ENCODE measurements at places on chromosomes 11 and 22. TPM values are rescaled to one million over a fixed set of nuclear protein-coding genes. Genes with fewer than 3 reads are reported as not detected.

DNA sequence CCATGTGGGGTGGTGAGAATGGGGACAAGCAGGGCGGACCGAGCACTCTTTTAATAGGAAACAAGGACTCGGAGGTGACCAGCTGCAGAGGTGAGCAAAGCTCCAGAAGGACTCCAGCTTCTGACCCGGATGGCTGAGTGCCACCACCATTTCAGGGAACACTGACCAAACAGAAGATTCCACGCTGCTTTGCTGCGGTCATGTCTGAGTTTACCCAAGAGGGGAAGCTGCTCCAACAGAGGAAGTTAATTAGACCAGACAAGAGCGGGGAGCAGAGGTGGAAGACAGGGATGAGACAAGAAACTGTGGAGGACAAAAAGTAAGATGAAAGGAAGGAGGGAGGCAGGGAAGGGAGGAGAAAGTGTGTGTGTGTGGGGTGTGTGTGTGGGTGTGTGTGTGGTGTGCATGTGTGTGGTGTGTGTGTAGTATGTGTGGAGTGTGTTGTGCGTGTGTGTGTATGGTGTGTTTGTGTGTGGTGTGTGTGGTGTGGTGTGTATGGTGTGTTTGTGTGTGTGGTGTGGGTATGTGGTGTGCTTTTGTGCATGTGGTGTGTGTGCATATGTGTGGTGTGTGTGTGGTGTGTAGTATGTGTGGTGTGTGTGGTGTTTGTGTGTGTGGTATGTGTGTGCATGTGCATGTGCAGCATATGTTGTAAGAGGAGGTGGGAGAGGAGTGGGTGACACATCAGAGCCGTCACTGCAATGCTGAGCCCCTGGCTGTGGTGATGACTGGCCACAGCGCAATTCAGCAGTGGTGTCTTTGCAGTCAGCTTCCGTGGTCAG is 82.2 kb upstream of the AKIP1 start:
- no peak for DNase-seq

DNA sequence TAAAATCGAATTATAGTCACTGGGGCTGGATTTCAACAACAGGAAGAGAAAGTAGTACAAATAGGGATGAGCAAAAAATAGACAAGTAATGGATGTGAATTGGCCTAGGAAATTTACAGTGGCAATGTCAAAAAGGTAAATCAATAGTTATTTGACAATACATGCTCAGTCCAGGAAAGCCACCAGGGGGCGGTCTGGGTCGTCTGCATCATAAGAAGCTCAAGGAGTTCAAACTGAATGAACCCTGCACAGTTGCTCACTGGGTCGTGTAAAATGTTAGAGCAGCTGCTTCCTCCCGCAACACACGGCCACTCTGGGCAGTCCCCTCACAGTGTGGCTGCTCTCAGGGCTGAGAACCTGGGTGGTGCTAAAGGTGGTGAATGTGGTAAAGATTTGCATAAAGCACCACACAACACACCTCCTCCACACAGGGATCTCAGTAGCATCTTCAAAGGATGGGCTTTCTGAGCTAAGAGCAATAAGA is 85.9 kb downstream of the ZNF280B start:
- no peak for DNase-seq

Gene OR8G1
- total RNA-seq: not detected

Gene MMP13
- not detected for total RNA-seq

Gene ROBO4
- total RNA-seq: 22.0 TPM

Gene PKNOX2
- 14.7 TPM for total RNA-seq
